GM20000 (cell line): ENCODE measurements at places on chromosomes 4 and X.

DNA sequence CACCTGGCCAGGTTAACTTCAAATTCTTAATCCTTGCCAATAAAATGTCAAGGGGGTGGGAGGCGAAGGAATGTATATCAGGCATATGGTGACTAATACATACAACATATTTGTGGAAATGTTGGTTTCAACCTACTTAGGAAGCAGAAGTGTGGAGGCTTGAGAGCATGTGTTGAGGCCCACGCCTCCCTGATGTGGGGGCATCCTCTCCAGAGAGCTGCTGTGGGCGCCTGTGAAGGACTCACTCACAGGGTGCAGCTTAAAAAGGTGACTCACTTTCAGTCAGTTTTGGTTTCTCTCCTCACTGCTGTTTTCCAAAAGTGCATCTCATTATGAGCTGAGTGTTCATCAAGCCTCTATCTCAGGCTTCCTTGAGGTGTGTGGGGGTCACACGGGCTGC is 27.5 kb downstream of the LNX1 start:
- DNase-seq: peak; percentile 50

DNA sequence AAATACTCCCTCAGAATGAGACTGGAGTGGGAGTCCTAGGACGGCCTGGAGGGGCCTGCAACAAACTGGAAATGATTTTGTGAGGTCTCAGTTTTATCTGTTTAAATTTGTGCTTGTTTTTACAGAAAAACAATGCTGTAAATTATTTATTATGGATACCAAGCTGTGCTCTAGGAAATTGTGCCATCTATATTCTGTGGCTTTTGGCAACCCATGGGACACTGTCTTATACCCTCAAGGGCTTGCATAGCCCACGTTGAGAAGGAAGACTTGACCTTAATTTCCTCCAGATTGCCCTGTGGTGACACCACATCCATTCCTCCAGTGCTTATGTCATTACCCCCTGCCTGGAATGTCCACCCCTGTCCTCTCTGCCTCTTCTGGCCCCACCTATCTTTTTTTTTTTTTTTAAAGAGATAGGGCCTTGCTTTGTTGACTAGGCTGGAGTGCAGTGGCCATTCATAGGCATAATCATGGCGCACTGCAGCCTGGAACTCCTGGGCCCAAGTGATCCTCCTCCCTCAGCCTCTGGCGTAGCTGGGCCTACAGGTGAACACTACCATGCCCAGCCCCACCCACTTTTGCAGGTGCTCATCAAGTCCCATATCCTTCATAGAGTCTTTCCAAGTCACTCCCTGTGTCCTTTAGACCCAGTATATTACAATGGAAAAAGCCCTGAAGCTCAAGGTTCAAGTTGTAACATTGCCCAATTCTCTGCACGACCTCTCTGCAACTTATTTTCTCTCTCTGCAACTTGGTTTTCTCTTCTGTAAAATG is 77.4 kb downstream of the HPRT1 start:
- DNase-seq: no peak

GRCh38 chr4:141432000-141432712 is 204.2 kb upstream of the IL15 start:
- no peak for DNase-seq

DNA sequence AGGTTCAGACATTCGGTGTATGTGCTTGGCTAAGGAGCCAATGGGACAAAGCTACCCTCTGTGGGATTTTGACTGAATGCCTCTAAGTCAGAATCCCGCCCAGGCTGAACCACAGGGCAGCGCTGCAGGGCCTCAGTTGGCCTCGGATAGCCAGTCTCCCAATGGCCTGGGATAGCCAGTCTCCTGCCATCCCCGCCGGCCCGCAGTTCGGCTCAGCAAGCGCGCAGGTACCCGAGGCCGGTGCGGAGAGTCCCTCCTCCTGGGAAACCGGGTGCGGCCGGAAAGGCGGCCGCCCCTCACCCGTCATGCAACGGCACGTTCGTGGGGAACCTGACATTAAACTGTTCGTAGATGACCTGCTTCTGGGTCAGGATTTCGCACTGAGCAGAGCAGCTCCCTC is 16.1 kb downstream of the PPEF2 start:
- no peak for DNase-seq

DNA sequence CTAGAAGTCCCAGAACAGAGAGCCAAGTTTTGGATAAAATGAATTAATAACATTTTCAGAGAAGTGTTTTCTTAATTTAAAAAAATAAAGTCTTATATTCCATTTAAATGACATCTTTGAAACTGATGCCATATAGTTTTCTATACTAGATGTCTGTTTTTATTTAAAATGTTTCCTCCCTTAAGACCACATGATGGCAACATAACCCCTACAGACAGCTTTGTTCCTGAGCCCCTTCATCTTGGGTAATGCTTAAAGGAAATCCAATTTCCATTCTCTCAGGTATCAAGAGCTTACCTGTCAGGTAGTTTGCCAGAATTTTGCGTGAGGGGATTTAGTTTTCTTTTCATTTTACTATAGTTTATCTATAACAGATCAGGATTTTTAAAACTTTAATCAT is 181.4 kb upstream of the UGT8 start:
- DNase-seq: no peak

- DNase-seq: no peak
These were observed 76.2 kb upstream of the PAQR3 start for GRCh38 chr4:79015411-79015810.

- peak; percentile 26 for DNase-seq
These were observed 8.2 kb upstream of the RUFY3 start for GRCh38 chr4:70713453-70714078.

DNA sequence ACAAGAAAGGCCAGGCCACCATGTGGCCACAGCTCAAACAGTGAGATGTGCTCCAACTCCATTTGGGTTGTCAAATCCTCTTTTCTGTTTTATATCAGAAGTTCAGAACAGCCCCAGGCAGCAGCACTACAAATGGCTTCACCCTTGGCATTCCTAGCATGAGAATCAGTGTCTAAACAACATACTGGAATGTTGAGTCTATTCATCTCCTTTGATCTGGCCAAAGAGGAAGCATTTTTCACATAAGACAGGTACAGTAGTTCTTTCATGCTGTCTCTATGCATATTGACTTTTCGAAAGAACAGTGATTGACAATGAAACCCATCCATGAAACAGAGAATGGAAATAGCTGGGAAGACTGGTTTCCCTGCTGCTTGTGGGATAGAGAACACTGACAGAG is 289.5 kb downstream of the USP46 start:
- no peak for DNase-seq

GRCh38 chr4:123361195-123361861 is 35.3 kb upstream of the SPRY1 start:
- DNase-seq: no peak

GRCh38 chr4:143586080-143586479 is 72.6 kb downstream of the SMARCA5 start:
- DNase-seq: no peak

DNA sequence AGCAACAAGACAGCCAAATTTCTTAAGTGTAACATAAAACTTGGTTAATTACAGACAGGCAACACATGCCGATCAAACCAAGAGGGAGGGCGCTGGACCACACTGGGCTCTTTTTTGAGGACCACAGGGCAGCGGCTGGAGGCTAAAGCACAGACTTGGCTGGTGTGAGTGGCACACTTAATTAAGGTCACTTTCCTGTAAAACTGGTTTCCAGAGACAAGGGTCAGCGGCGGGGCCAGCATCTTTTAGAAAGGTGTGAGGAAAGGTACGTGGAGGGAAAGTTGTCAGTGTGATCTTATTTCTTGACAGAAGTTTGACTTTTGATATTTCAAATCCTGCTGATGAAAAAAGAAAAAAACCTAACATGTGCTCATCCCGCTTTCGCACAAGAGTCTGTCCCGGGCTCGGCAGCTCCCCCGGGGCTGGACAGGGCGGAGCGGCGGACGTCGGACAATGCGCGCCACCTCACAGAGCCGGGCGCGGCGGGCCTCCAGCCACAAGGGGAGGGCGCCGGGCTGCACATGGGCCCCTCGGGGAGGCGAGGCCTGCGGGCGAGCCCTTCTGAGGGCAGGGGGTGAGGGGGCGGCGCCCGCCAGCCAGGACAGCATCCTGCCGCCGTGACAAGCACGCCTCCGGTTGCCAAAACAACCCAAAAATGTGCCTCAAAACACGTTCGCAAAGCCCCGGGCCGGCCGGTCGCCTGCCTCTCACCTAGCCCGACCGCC is 660 bp upstream of the HSPA4L start:
- DNase-seq: no peak

DNA sequence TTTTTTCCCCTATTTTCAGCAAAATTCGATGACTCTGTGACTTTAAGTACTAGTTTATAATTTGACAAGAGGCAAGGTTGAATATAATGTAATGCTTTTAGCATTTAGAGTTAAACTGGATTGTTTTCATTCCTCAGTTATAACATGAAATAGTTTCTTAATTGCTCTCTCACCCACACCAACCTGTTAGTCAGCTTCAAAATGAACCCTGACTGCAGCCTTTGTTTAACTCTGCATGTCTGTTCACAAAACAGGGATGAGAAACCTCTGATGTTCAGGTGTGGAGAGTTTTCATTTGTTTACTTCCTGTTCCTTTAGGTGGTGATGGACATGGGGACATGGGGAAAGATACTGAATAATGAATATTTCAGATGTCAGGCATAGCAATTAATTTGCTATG is 49.9 kb upstream of the MND1 start:
- no peak for DNase-seq

DNA sequence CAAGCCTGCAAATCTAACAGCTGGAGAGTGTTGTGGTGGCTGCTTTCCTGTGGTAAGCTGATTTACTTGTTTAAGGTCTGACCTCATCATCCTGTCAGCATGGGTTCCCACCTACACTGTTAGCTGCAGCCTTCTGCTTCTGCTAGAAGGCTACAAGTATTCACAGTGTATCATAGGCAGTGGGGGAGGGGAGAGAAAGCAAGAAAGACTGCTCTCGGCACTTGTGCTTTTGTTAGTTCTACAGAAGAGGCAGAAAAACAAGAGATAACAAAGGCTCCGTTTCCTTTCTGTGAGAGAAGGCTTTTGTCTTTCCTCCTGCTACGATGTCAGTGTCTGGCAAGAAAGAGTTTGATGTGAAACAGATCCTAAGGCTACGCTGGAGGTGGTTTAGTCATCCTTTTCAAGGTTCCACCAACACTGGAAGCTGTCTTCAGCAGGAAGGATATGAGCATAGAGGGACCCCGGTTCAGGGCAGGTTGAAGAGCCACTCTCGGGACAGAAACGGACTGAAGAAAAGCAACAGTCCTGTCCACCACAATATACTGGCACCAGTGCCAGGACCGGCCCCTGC is at the start of gene KLHL4:
Gene KLHL4 (plus strand): TSS at position 232 of the 571 bp plus-strand sequence. CDS start 92 bp downstream, at position 324.
- DNase-seq: peak; percentile 0

- peak; percentile 18 for DNase-seq
These were observed at the start of gene P2RY10 for GRCh38 chrX:78945186-78945912. Gene P2RY10 (plus strand): TSS chrX:78945391. CDS start chrX:78960521, 15,130 bp downstream.

- DNase-seq: no peak
These were observed 73.6 kb downstream of the EGF start for GRCh38 chr4:109985993-109986974.

DNA sequence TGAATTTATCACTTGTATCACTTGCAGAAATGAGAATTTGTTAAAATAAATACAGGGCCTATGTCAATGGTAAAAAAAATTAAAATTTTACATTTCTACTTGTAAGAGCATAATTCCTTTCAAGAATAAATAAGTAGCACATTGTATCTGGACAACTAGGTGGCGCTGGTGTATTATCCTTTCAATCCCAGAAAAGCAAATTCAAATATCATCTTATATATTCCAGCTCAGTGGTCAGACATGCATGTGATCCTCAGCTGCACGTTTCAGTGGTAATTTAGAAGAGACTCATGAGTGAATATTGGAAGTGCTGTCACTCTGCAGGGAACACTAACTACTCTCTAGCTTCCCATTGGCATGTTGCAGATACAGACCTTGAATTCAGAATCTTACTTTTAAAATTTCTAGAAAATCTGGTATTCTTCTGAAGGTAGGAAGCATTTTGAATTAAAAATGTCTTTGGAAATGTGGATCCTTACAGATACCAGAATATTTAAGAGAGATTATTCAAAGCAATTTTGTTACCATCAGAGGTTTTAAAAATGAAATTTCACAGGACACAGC is 1414.7 kb upstream of the TENM3 start:
- DNase-seq: peak; percentile 23

DNA sequence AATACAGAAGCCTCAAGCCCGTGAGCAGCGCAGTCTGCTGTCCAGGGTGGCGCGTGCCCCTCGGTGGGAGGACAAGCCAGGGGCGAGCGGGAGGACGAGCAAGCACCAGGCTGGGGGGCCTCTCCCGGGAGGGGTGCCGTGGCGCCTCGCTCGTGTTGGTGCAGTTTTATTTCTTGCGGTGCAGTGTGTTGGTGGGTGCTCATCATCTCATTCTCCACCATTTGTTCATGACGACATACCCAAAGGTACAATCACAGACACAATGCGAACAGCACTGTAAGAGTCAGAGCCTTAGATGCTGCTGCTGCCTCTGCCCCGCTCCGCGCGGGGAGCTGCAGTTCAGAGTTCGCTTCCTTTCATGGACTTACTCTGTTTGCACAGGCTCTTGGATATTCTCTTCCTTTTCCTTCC is 30.3 kb downstream of the RGS12 start:
- DNase-seq: no peak

- peak; percentile 32 for DNase-seq
These were observed 22.4 kb upstream of the CLTRN start for GRCh38 chrX:15686818-15687685.

GRCh38 chrX:23631136-23631535 is 36.2 kb upstream of the PRDX4 start:
- no peak for DNase-seq

DNA sequence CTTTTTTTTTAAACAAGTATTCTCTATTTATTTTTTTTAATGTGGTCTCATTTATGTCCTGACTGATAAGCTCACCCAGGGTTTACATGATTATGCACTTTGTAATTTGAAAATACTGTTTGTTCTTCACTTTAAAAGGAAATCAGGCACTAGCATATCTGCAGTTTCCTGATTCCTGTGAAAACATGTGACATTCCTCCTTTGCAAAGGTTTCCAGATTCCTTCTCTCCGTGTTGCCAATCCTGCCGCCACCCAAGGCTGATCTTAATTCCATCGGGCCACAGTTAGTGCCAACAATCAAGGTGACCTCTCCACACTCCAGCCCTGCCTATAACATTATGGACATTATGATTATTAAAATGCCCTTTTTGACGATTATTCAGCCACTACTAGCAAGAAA is 225.4 kb downstream of the PCDH7 start:
- DNase-seq: no peak

DNA sequence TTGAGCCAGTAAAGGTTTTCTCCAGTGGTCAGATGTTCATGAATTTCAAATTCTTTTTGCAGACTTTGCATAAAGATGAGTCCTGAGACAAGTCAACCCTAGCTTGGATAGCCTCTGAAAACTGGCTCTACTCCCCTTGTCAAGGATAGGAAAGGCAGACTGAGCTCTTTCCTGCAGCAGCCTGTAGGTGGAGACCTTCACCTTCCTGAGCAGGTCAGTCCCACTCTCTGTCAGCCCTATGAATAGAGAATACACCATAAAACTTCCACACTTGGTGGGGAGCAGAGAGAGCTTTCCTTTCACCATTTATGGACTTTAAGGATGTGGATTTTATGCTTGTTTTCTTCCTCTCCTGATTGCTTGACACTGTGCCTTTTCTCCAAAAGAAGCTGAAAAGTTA is 41.9 kb downstream of the PCDH19 start:
- peak; percentile 1 for DNase-seq

GRCh38 chr4:1043651-1044468 is 32.4 kb downstream of the FGFRL1 start:
- no peak for DNase-seq

GRCh38 chr4:98518559-98519267 is 139.7 kb downstream of the TSPAN5 start:
- DNase-seq: peak; percentile 25

- no peak for DNase-seq
These were observed 20.0 kb upstream of the SH3TC1 start for GRCh38 chr4:8179074-8179473.
